ENCODE measurements at places on chromosomes 16 and 17. TPM values are rescaled to one million over a fixed set of nuclear protein-coding genes. Genes with fewer than 3 reads are reported as not detected.

- ATAC-seq, result no peak
These were observed at the start of gene ANKS4B for GRCh38 chr16:21233521-21234150. Gene ANKS4B (plus strand): TSS chr16:21233699. CDS start chr16:21233738, 39 bp downstream.

- ATAC-seq, result no peak
These were observed 139.8 kb downstream of the GSG1L start for GRCh38 chr16:27923751-27924150.

DNA sequence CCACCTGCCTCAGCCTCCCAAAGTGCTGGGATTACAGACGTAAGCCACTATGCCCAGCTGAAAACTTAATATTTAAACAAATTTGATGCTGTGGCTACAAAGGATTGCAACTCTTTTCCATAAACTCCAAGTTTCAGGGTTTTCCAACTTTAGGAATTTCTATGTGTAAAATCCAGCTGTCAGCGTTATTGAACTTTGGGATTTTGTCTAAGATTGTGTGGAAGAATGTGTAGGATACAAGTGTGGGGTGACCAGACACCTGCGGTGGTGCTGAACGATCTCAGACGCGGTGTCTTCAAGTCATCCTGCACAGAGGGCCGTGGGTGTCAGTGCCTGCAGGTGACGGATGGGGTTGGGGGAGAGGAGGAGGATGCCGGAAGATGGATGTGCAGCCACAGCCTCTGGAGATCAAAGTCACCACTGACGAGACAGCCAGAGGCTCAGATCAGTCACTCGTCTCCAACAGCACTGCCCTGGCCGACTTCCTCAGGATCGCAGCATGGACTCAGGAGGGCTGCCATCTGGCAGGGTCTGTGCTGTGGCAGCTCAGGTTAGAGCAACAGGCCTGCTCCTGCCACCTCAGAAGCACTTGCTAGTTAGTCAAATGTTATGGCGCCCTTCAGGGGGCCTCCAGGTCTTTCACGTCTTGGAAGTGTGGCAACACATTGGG, 13.0 kb downstream of the ACSF3 start:
- ATAC-seq, result no peak

Gene HDAC5
- 139 TPM for total RNA-seq

Gene MED13
- total RNA-seq, result 47.6 TPM

Data from gastroesophageal sphincter (tissue), 4 donors.